ENCODE measurements at places on chromosomes 13 and 19.

- DNase-seq = no peak
These were observed 515.3 kb downstream of the PCDH9 start for GRCh38 chr13:66714795-66715194.

- DNase-seq = no peak
These were observed 16.4 kb downstream of the CCDC124 start for GRCh38 chr19:17948931-17949930.

DNA sequence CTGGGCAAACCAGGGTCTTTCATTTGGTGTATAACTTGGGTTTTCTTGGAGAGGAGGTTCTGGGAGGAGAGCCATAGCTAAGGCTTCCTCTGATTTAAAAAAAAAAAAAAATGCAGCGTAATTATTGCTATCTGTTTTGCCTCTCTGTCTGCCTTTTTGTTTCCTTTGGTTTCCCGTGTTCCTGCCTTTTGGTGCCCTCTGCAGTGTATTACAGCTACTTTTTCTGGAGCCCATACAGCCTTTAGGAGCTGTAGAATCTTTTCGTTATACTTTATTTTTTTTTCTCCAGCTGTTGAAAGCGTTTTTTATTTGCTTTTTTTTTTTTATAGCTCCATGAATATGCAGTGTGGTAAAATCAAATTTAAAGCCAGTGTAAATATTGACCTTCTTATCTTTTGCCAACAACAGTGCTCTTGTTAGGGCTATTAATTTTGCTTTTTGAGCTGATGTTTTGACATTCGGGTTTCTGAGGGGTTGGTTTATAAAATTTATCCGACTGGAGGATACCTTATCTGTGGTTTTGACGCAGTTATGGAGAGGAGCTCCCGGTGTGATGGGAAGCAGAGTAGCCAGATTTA lies 38.1 kb downstream of the ZNF493 start:
- no peak for DNase-seq

GRCh38 chr19:48636859-48637448 lies at the start of gene DBP:
Gene DBP (minus strand): TSS chr19:48637379. CDS start chr19:48636994, 385 bp downstream.
- peak; percentile 46 for DNase-seq

DNA sequence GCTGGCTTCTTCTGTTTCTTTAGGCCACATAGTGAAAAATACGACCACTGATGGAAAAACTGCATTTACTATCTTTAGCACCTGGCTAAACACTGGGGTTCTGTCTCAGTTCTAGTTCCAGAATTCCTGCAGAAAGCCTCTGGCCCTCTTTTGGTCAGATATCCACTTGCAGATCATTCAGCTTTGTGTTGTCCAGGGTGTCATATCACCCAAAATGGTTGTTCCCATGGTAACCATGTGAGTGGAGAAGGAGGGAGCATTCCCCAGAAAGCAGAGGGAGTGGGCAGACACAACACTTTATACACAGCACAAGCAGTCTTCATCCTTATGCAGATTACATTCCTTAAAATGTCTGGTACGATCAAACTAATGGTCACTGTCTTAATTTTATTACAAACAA lies 73.5 kb downstream of the CAB39L start:
- no peak for DNase-seq

DNA sequence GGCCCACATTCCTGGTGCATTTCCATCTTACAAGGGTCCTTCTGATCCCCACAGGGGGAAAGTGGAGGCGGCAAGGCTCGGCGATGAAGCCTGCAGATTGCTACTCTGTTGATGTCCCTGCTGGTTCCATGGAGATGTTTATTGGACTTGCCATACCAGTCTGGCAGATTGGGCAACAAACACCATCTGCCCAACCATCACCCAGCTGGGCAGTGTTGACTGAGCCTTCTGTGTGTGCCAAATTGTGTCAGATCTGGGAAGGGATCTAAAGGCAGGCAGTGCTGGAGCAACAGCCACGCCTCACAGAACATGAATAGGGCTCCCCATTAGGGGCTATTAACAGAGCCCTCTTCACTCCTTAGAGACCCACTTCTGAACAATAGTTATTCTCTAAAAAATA lies 35.0 kb downstream of the FLT1 start:
- no peak for DNase-seq

DNA sequence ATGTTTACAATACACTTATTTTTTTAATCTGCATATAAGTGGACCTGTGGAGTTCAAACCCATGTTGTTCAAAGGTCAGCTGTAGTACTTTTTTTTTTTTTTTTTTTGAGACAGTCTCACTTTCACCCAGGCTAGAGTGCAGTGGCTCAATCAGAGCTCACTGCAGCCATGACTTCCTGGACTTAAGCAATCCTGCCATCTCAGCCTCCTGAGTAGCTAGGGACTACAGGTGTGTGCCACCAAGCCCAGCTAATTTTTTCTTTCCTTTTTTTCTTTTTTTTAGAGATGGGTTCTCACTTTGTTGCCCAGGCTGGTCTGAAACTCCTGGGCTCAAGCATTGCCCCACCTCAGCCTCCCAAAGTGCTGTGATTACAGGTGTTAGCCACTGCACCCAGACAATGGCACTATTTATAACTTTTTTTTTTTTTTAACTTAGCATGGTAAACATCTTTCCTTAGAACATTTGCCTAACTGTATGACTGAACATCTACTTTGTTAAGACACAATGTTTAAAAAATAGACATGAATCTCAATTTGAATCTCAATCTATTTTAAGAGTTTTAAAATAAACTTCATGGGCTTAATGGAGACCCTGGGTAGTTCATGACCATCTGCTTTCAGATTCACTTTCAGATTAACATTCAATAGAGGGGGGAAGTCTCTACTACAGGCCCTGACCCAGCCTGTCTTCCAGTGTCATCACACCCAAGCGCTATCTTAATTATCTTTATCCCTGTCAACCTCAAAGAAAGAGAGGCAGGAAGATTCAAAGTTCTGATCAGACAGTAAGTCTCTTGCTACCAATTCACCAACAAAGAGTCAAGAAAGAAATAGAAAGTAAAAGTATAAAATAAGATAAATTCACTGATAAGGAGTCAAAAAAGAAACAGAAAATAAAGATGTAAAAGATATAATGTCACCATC lies 97.7 kb upstream of the DOCK9 start:
- DNase-seq = no peak

- DNase-seq = peak; percentile 73
These were observed 10.3 kb downstream of the IER2 start for GRCh38 chr19:13160557-13160956.

GRCh38 chr13:31756346-31756745 lies 17.0 kb downstream of the RXFP2 start:
- no peak for DNase-seq

DNA sequence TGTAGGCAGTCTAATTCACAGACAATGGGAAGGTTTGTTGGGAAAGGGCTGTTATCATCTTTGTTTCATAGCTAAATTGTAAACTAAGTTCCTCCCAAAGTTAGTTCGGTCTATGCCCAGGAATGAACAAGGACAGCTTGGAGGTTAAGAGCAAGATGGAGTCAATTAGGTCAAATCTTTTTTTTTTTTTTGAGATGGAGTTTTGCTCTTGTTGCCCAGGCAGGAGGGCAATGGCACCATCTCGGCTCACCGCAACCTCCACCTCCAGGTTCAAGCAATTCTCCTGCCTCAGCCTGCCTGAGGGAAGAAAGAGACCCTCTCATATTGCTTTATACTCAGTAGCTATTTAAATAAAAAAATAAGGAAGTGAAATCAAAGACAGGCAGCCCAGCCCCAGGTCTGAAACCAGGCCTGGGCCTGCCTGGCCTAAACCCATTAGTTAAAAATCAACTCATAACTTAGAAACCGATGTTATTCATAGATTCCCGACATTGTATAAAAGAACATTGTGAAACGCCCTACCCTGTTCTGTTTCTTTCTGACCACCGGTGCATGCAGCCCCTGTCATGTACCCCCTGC lies 297.4 kb upstream of the SGCG start:
- DNase-seq = no peak

GRCh38 chr19:16607819-16608218 lies 20.2 kb downstream of the MED26 start:
- DNase-seq = no peak

Data from suppressor macrophage treated with lipopolysaccharide for 1 hour (primary cell).